GM20000 (cell line): ENCODE measurements at places on chromosomes 12 and 14.

GRCh38 chr14:39303115-39303514 is 69.4 kb downstream of the MIA2 start:
- no peak for DNase-seq

DNA sequence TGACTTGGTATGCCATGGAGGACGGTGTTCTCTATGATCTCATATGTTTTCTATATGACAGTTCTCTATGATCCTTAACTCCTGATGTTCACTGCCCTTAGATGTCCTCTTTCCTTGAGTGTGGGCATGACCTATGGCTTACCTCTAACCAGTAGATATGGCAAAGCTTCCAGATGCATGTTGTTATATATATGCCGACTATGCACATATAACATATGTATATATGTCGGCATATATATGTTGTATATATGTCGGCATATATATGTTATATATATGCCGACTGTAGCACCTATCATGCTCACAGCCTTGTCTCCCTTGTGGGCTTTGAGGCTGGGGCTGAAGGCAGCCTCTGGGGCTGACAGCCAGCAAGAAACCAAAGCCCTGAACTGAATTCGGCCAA is 106.0 kb downstream of the GRIP1 start:
- no peak for DNase-seq

DNA sequence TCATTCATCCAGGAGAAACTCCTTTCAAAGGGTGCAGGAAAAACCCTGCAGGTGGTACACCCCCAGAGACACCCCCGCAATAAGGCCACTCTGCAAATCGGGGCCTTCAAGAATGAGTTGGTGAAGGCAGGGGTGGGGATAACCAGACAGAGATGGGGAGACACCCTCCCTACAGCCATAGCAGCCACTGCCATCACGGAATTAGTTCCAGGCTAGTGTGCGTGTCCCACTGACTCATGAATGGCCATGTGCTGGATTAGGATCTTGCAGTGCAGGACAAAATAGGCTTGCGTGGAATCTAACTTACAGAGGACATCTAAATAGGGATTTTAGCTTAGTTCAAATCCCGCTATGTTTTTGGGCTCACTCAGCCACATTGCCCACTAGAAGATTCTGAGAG is 37.8 kb downstream of the SPRING1 start:
- no peak for DNase-seq

- DNase-seq: no peak
Measured at GRCh38 chr12:98574110-98574509, 19.4 kb upstream of the SLC25A3 start.

DNA sequence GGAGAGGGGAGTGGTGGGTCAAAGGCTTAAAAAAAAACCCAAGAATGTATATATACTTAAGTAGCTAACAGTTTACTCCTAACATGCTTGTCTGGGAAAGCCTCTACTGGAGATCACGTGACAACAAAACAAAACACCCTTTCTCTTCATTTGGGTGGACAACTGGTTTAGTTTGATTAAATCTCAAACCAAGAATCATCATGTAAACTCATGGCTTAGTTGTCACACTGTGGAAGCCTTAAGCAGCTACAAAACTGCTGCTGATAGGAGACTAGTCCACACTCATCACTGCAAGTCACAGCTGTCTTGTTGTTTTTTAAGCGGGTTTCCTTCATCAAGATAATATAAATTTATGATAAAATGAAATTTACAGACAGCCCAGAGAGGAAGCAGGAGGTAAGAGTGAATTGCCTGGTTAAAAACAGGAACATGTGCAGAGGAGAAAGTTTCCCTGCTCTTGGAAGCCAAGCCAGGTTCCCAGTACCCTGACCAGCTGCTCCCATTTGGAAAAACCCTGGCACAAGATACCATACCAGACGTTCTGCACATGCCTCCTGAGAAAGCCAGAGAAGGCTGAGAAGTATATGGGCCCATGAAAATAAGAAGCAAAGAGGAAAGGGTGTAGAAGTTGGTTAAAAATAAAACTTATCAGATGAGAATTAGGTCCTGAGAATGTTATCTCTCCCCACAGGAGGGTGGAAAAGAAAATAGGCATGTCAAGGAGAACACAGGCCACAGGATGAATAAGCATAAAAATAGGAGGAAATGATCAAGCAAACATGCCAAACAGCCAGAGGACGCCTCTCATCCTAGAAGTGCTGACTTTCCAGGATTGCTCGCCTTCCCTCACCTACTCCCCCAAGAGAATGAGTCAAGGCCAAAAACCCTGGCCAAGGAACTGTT is 34.0 kb downstream of the EGLN3 start:
- DNase-seq: no peak

GRCh38 chr14:98803196-98803595 is 468.8 kb downstream of the BCL11B start:
- DNase-seq: no peak

GRCh38 chr12:105084251-105085250 is at the start of gene ALDH1L2:
ALDH1L2 (minus strand) TSS chr12:105084458; CDS start chr12:105084436, 22 bp downstream.
- peak; percentile 82 for DNase-seq
